ENCODE measurements at places on chromosomes 2 and 18.

DNA sequence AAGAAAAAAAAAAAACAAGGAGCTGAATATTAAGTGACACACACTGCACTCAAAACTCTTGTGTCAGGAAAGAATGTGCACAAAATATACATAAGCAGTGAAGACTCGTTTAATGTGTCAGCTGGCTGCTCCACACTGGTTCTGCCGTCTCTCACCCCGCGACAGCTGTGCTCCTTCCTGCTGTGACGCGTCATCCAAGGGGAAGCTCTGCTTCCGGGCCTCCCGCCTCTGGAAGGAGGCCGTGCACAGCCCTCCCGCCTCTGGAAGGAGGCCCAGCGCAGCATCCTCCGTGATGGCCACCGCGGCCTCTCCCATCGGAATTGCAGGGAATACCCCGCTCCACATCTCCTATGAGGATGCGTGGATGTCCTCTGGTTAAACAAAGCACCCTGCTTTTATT lies 151.0 kb downstream of the HDAC4 start:
- no peak for DNase-seq

GRCh38 chr2:174748948-174749347 lies 15.3 kb downstream of the CHRNA1 start:
- peak; percentile 55 for DNase-seq

DNA sequence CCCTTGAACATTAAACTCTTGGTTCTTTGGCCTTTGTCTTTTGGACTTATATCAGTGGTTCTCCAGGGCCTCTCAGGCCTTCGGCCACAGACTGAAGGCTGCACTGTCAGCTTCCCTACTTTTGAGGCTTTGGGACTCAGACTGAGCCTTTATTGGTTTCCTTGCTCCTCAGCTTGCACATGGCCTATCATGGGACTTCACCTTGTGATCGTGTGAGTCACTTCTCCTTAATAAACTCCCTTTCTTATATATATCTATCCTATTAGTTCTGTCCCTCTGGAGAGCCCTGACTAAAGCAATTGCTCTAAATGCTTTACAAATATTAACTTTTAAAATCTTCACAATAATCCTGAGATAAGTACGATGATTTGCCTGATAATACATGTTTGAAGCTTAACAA lies 353.6 kb upstream of the TRIB2 start:
- DNase-seq = no peak

DNA sequence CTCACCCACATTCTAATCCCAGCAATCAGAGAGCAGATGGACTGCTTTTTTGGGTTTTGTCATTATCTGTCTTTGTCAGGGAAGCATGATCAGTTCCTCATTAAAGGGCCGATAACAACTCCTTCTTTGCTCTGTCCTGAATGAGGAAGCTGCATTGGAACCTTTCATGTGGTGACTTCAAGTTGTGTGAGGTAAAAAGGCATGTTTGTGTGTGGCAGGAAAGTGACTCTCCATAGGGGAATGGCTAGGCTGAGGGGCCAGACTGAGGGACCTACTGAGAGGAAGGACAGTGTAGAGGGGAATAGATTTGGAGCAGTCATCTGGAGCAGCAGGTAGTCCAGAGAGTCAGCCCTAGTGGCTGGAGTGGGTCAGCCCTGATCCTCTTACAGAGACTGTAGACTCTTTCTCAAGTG lies 23.6 kb upstream of the LRRTM1 start:
- DNase-seq = no peak

DNA sequence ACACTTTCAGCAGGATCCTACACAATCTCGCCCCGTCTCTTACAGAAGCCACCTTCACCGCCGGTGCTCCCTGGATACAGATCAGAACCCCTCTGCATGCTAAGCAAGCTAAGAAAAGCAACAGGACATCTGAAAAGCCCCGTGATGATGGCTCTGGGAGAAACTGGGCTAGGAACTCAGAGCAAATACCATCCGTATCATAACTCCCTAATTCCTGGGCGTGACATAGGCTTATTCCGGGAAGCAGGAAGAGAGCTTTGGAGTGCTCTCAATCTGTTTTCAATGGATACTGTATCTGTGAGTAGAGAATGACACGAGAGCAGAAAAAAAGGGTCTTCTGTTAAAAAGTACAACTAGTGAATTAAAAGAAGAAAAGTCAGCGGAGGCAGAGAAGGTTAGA lies 121.6 kb downstream of the SPP2 start:
- DNase-seq = no peak

DNA sequence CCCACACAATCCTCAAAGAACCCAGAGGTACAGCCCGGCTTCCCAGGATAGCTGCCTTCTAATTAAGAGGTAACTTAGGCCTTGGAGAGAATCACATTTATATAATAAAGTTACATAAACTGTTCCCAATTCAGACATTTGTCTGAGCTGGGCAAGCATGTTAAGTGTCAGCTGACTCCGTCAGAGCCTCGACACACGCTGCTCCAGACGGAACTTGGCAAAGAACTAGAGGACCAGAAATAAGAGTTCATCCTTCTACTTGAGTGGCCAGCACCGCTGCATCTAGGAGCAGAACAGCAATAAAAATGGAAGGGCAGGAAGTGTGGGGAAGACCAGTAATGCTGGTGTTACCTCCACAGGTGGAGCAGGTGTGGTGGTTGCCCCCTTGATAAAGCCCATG lies 80.5 kb downstream of the MYO5B start:
- no peak for DNase-seq

DNA sequence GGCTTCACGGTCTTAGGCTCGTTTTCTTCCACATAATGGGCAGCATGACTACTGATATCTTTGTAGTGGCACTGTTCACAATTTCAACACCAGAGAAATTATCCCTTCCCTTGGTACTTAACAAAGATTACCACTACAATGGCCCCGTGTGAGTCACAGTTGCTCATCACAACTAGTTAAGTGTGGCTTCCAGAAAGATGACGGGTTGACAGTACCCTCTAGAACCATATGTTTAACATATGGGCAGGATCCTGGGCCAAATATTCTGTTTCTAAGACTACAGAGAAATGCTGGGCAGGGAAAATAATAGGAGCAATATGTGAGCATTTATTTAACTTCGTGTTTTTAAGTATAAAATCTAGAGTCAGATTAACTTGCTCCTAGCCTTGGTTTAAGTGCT lies 780.1 kb upstream of the LINC00305 start:
- no peak for DNase-seq

DNA sequence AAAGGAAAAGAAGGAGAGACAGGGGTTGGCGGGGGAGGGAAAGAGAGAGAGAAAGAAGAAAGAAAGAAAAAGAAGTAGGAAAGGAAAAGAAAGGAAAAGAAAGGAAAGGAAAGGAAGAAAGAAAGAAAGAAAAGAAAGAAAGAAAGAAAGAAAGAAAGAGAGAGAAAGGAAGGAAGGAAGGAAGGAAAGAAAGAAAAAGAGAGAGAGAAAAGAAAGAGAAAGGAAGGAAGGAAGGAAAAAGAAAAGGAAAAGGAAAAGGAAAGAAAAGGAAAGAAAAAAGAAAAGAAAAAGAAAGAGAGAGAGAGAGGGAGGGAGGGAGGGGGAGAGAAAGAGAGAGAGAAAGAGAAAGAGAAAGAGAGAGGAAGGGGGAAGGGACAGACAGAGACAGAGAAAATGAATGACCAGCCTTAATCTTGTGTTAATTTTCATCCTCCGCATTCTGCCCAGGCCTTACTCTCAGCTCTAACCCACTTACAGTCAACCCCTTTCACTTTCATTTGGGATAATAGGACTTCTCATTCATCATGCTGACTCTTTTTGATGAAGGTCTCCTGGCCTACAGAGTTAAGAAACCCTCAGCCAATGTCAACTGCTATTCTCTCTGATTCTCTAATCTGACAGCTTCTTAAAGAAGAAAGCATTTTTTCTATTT lies 207.3 kb downstream of the SUCLG1 start:
- DNase-seq = no peak

GRCh38 chr2:221691571-221691970 lies 119.5 kb upstream of the EPHA4 start:
- DNase-seq = no peak

DNA sequence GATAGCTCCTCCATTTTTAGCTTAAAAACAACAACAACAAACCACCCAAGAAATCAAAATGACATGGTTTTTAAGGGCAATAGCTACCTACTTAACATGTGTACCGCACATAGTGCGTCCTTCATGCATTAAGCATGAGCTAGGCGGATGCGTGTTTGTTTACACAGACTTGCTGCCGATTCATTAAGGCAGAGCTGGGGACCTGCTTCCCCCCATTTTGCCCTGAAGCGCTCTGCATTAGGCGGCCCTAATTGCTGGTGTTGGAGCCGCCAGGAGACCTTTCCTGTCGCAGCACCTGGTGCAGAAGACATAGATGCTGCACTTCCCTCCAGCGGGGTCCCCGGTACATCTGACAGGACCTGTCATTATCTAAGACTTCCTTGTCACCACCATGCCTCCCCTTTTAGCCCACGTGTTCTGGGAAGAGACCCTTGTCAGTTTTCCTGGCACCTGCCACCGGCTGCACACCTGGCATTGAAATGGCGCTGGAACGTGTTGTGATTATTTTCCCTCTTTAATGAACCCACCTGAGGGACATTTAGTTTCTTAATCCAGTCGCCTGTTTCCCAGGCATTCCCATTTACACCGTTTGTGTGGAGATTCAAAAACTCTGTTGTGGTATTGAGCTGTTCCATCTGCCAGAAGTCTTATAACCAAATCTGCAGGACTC lies 261.1 kb upstream of the RAB12 start:
- no peak for DNase-seq

DNA sequence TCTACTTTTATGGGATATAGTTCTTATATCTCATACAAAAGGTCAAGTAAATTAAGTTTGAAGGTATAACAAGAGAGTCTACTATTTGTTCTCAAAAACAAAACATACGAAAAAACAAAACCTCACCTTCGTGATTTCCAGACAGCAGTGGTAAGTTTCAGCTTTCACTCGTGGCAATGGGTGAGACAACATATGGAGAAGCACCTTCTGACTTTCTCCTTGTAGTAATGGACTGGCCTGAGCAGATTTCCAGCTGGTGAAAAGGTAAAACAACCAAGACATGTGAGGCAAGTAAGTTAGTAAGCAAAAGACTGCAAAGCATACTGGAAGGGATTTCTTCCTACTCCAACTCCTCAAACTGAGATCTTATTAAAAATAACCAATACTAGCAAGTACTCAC lies 39.6 kb downstream of the RTTN start:
- DNase-seq = no peak

DNA sequence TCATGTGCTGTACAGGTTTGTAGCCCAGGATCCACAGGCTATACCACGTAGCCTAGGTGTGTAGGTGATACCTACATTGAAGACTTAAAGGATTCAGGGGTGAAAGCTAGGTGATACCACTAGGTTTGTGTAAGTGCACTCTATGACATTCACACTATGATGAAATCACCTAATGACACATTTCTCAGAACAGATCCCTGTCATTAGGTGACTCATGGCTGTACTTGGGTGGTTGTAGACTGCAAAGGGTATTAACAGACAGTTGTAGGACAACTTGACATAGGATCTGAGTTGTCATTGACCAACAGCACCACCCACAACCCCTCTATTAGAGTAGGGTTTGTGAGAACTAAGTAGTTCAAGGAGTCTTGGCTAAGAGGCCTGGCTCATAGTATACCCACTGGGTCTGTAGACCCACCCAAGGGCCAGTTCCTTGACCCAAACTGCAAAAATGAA lies 27.7 kb upstream of the SMCHD1 start:
- DNase-seq = no peak

DNA sequence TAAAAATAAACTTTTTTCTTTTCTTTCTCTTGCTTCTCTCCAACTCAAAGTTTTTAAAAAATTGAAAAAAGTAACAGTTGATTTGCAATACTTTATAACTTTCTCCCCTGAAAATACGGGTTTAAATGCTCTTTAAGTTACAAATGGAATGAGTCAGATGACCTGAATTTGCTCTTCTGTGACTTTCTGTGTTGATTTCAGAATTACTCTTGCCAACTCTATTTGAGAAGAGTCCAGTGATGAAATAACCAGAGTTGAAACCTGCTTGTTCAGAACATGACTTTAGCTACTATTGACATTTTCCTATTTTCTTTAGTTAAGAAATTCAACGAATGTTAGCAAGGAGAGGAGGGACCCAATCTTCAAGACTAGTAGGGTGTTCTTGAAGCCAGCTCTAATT lies 146.1 kb upstream of the ZSWIM2 start:
- DNase-seq = no peak

- no peak for DNase-seq
Measured at GRCh38 chr2:232577841-232578240, 27.4 kb downstream of the EIF4E2 start.
